Stimulated activated CD4-positive, alpha-beta T cell treated with anti-CD3 and anti-CD28 coated beads, TNF-alpha, amount 100 ng/mL, for 1 hour (primary cell): ENCODE measurements at places on chromosomes 5 and 9.

DNA sequence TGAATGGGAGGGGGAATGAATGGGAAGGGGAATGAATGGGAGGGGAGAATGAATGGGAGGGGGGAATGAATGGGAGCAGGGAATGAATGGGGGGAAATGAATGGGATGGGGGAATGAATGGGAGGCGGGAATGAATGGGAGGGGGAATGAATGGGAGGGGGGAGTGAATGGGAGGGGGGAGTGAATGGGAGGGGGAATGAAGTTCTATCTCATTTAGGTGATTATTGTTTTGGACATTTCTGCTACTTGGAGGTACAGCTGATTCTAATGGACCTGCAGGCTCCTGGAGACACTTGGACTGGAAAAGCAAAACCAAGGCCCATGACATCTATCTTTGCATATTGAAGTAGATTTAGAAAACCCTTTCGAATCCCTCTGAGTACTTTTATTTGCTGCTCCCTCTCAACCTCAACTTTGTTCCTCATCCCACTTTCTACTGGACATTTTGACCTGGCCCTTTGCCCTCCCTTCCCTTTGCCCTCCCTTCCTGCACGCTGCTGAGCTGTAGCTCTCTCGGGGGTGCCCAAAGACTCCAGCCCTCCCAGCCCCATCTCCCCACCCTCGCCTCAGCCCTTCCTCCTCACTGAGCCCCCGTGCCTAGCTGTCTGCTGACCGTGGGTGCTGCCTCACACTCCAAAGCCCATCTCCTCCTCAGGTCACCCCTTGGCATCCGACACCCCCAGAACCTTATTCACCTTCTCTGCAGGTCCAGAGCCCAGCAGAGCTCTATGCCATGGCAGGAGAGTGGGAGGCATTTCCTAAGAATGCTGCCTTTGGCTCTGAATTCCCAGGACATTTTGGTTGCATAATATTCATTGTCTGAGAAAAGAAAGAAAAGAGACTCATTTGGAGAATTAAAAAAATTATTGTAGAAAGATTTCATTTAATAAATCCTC lies 19.9 kb upstream of the LPCAT1 start:
- no peak for DNase-seq

DNA sequence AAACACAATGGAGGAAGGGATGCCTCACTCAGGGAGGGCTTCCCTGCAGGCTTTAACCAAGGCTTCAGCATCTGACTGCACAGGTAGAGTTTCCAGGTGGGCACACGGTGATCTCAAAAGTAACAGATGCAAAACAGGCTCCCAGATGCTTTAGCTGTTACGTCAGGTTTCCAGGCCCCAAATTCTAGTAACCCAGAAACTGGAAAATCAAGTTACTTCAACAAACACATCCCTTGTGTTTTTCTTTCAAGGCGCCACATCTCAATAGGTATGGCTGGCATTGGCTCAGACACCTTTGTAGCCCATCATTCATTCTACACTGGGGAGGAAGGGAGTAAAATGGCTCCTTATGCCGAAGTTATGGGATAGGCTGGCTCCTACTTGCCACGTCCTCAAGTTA lies 27.4 kb downstream of the NRG2 start:
- no peak for DNase-seq

DNA sequence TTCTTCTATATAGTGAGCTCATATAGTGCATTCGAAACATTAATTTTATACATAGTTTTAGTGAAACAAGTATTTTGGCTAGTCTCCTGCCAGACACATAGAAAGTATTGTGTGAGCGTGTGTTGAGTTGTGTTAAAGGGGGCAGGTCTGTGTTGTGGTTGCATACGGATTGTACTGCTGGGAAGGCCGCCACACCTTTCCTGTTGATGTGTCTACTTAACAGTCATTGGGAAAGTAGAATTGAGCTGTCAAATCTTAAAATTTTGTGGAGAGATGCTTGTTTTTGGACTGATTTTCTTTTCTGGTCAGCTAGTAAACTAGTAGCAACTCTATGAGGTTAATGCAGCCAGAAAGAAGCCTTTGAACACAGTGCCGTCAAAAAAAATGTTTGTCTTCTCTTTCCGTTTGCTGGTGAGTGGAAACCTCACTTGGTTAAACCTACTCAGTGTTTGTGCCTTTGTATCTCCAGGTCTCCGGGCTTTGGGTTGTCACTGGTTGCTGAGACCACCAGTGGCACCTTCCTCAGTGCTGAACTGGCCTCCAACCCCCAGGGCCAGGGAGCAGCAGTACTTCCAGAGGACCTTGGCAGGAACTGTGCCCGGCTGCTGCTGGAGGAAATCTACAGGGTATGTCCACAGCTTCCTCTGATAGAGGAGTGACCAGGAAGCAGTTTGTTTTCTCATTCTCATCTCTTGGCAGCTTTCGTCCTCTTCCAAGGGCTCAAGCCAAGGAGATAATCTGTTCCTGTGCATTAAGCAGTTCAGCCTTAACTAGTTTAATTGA lies 51.5 kb downstream of the RCL1 start:
- no peak for DNase-seq

GRCh38 chr9:83596899-83597504 lies 25.9 kb upstream of the IDNK start:
- DNase-seq = no peak

GRCh38 chr9:33787839-33788238 lies 7.5 kb upstream of the PRSS3 start:
- no peak for DNase-seq

- DNase-seq = no peak
Observed at GRCh38 chr5:87368601-87369000, 44.1 kb downstream of the CCNH start.

- DNase-seq = no peak
Observed at GRCh38 chr5:74647096-74647495, 6.6 kb upstream of the ENC1 start.

- DNase-seq = no peak
Observed at GRCh38 chr5:157100140-157100679, 8.6 kb downstream of the HAVCR2 start.

- no peak for DNase-seq
Observed at GRCh38 chr9:96449523-96449844, 485 bp upstream of the HABP4 start.

- DNase-seq = no peak
Observed at GRCh38 chr5:167861129-167861927, 430.1 kb upstream of the WWC1 start.

GRCh38 chr9:132591244-132591643 lies 8.8 kb downstream of the BARHL1 start:
- DNase-seq = no peak

DNA sequence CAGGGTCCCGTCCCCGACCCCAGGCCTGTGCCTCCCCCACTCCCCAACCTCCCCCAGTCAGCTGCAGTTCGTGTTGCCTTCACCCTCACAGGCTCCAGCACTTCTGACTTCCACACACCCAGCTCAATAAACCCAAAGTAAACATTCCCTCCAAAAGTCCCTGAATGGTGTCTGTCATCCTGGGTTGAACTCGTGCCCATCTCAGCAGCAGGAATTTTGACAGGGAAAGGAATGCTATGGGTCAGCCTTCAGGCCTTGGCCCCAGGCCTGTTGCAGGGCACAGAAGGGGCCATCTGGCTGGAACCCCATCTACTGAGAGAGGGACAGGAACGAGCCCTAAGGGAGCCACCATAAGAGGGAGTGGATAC lies 29.6 kb upstream of the CNOT6 start:
- DNase-seq = no peak

- DNase-seq = no peak
Observed at GRCh38 chr5:92544036-92544435, 1037.0 kb downstream of the NR2F1-AS1 start.

DNA sequence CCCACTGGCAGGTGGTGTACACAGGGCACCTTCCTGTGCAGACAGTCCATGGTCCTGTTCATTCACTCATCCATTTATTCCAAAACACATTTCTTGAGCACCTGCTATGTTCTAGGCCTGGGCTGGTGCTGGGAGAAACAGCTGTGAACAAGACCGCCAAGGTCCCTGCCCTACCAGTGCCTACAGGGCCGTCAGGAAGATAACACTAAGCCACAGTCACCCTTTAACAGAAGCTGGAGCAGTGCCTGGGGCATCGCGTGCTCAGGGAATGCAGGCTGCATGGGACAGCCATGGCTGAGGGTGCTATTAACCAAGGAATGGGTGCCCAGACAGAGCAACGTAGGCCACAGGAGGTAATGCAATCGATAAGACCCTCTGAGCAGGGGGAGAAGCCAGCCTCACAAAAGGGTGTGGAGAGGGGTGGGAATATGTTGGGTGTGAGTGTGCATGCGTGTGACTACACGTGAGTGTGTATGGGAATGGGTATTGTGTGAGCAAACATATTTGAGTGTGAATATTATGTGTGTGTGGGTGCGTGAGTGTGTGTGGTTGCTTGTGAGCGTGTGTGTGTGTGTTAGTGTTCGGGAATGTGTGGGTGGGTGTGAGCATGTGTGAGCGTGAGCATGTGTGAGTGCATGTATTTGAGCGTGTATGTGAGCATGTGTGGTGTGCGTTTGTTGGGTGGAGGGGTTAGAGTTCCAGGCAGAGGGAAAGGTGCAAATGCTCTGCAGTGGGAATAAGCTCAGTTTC lies 19.1 kb downstream of the DUSP1 start:
- no peak for DNase-seq

DNA sequence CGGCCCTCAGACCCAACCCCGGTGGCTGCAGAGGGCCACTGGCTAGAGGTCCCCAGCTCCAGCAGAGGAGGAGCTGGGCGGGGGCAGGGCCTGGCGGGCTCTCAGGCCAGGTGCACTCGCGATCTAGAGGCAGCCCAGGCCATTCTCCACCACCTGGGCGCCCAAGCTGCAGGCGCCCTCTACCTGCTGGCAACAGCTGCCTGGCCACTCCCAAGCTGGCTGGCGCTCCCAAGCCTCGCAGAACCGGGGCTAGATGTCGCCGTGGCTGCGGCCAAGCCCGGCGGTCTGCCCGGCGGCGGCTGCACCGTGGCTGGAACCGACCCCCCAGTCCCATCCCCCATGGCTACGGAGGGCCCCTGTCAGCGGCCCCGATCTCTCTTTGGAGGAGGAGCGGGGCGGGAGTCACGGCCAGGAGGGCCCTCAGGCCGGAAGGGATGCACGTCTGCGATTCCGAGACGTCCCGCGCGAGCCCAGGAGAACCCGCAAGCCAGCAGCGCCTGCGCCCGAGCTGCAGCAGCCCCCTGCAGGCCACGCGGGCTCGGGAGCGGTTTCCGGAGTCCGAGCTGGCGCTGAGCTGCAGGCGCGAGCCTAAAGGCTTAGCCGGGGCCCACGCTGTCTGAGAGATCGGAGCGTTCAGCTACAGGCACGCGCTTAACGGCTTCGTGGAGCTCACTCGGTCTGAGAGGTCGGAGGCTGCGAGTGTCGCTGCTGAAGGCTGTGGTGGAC lies 44.3 kb upstream of the BICD2 start:
- DNase-seq = no peak

GRCh38 chr5:53792338-53792737 lies 231.9 kb downstream of the NDUFS4 start:
- DNase-seq = no peak

DNA sequence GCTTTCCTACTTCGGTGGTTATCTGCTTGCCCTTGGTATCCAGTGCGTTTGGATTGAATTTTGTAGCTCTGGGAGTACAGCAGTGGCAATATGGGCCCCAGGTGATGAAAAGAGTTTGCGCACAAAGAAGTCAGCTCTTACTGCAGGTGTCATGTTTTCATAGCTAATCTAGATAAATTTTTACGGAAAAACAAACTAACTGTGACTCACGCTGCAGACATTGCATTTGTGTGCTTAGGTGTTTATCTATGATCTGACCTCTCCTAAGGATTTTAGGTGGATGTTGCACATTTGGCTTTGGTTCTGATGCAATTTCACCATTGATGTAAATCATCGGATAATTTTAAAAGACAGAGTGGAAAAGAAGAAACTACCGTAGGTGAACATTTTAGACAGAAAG lies 92.1 kb downstream of the VCAN start:
- no peak for DNase-seq

DNA sequence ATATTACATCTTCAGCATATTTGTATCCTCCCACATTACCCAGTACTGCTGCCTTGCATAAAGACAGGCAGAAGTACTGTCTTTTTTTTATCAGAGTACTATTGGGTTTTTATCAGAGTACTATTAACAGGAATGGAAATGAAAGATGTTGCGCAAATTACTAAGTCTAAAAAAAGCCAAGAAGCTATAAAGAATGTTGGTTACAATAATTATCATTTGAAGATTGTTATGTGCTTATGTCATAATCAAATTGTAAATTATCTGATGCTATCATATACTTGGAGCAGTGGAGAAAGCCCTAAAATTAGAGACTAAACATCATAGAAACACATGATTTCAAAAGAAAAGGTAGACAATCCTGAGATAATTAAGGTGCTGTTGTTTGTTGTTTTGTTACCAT lies 188.8 kb downstream of the CCDC192 start:
- no peak for DNase-seq

DNA sequence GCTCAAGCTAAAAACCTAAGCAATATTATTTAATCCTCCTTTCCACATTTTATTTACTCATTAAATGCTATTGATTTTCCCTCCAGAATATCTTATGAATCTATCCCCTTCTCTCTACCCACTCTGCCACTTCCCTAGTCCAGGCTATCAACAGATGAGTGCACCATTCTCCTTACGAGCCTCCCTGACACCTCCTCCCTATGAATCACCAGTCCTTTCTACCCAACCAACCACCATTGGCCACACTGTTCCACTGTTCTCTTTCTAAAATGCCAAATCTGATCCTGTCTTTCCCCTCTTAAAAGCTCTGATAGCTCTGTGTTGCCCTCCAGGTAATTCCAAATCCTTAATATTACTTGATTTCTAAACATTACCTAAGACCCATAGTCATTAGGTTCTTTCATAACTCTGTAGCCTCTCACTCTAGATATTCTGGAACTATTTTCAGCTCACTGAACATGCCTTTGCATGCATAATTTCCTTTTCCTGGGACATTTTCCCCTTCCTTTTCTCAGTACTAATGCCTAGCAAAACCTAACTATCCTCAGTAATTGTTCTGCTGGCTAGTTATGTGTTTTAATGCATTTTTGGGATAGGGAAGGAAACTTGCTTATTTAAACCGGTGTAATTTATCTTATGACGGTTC lies 126.3 kb downstream of the UNC13B start:
- DNase-seq = no peak

DNA sequence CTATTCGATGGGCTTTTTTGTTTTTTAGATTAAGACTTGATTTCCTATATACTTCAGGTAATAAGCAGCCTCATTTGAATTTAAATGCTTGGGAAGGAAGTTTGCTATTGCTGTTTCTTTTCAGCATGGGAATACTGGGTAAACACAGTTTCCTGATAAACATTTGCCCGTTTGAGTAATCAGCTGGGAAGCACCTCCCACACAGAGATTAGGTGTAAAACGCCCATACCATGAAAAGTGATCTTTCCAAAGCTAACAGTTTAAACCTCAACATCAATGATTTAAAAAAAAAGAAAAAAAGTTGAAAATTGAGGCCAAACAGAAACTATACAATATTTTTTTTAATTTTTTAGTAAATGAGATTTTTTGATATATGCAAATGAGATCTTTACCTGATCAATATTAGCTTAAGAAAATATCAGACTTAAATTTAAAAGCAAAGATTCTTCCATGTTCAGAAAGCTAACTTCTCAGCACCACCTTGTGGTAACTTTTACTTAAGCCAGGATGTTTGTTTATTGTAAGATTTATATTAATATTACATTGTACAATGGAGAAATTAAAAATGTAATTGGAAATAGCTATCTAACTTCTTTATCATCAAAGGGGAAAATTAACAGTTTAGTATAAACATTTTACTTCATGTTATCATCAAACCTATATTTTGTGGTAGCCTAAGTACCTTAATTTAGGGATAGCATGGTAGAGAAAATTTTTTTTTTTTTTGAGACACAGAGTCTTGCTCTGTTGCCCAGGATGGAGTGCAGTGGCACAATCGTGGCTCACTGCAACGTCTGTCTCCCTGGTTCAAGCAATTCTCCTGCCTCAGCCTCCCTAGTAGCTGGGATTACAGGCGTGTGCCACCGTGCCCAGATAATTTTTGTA lies 39.8 kb downstream of the F2RL2 start:
- no peak for DNase-seq

- no peak for DNase-seq
Observed at GRCh38 chr9:135147474-135147805, 60.0 kb downstream of the OLFM1 start.
